ENCODE measurements at places on chromosomes 3 and 15.

GRCh38 chr15:70264014-70264582, 166.4 kb upstream of the TLE3 start:
- peak; percentile 17 for DNase-seq

- DNase-seq, result no peak
Measured at GRCh38 chr3:152426393-152426792, 157.7 kb downstream of the MBNL1 start.

GRCh38 chr15:89799011-89799911, 15.4 kb downstream of the ANPEP start:
- no peak for DNase-seq

- DNase-seq, result no peak
Measured at GRCh38 chr3:156727519-156728205, 53.3 kb downstream of the TIPARP start.

- no peak for DNase-seq
Measured at GRCh38 chr15:99451484-99451883, 114.3 kb upstream of the MEF2A start.

DNA sequence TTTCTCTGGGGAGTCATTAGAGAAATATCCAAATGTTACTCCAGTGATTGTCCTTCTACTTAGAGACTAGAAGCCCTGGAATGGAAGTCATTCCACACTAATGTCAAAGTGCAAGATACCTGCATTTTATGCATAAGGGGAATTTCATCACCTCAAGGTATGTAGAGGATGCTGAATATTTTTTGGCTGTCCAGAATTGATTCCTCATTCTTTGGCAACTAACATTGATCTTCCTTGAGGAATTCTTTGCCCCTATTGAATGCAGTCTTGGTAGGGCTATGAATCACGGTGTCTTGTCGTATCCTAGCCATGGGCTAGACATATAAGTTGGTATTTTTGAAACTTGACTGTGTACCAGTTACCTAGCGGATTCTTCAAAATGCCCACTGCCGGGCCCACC, 271.1 kb downstream of the CNTN3 start:
- DNase-seq, result no peak

- no peak for DNase-seq
Measured at GRCh38 chr3:14487086-14487485, 53.1 kb downstream of the GRIP2 start.

- DNase-seq, result no peak
Measured at GRCh38 chr3:156107504-156107903, 12.9 kb upstream of the KCNAB1 start.

GRCh38 chr3:46537779-46538178, 28.3 kb downstream of the LRRC2 start:
- DNase-seq, result no peak

DNA sequence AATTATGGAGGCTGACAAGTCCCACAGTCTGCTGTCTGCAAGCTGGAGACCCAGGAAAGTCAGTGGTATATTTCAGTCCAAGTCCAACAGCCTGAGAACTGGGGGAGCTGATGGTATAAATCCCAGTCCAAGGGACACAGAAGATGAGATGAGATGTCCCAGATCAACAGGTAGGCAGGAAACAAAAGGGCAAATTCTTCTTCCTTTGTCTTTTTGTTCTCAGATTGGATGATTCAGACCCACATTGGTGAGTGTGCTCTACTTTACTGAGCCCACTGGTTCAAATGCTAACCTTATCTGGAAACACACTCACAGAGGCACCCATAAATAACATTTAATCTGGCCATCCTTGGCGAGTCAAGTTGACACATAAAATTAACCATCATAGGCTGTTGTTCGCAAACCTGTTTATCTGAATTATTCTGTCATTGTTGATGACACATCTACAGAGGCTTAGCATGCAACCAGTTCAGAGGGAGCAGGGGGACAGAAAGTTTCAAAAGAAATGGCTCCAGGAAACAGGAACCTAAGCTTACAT, 62.7 kb upstream of the ITGA11 start:
- no peak for DNase-seq

- DNase-seq, result no peak
Measured at GRCh38 chr3:47849699-47850563, 47.0 kb downstream of the DHX30 start.

DNA sequence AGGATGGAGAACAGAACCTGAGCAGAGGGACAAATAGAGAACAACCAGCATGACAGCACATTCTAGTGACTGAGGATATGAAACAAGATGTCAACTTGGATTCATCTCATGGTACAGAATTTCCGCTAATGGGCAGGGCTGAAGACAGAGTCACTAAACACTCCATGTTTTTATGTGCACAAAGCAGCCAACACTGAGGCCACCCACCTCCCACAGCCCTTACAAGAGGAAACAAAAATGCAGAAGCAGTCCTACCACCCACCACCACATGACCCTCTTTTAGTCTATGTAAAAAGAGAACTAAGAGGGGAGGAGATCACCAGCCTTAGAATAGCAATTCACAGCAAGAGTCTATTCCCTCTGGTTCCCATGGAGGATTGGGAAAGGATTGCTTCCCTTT, 131.4 kb upstream of the UBE2E2 start:
- no peak for DNase-seq

DNA sequence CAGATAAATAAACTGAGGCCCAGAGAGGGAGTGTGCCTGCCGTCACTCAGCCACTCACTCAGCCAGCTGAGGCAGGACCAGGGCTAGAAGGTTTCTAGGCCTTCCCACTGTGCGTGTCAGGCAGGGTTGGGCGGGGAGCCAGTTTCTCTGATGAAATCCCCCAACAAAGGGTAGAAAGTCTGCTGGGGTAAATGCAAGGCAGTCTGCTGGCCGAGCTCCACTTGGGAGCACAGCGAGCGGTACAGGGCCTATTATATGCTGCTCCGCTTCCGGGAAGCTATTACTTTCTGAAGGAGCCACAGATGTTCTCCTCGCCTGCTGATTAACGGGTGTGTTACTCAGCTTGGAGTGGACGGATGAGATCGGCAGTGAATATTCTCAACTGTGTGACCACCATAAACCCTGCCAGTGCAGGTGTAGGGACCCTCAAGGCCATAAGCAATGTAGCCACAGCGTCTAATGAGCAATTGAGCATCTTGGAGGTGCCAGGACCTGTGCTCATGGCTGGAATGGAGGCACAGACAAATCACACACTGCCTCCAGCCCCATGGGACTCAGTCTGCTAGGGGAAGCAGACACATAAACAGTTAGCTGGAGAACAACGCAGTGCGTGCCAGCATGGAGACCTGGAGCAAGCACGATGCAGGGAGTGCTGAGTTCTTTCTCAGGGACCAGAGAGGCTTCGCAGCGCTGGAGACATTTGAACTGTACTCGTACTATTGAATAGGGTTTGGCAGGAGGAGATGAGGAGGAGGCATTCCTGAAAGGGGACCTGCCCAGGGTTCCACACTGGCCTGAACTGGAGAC, 42.1 kb downstream of the CORO2B start:
- DNase-seq, result peak; percentile 56

- DNase-seq, result no peak
Measured at GRCh38 chr15:96553006-96553405, 222.5 kb downstream of the NR2F2 start.

DNA sequence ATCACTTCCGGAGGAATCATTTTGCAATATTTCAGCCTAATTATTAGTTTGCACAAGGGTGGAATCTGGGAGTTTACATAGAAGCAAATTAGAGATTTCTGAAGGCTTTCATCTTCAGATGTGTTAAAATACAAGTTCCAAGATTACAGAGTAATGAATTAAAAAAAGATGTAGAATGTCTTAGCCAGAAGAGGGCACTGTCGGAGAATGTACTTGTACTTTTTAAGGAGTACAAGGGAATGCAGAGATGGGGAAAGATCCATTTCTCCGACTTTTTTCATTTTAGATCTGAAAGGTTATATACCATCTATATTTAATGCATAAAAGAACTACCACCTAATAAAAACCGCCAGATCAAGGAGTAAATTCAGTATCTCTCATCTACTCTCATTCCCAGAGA, 43.1 kb upstream of the WDR5B start:
- DNase-seq, result no peak

GRCh38 chr3:11969986-11970385, 34.2 kb upstream of the SYN2 start:
- no peak for DNase-seq

DNA sequence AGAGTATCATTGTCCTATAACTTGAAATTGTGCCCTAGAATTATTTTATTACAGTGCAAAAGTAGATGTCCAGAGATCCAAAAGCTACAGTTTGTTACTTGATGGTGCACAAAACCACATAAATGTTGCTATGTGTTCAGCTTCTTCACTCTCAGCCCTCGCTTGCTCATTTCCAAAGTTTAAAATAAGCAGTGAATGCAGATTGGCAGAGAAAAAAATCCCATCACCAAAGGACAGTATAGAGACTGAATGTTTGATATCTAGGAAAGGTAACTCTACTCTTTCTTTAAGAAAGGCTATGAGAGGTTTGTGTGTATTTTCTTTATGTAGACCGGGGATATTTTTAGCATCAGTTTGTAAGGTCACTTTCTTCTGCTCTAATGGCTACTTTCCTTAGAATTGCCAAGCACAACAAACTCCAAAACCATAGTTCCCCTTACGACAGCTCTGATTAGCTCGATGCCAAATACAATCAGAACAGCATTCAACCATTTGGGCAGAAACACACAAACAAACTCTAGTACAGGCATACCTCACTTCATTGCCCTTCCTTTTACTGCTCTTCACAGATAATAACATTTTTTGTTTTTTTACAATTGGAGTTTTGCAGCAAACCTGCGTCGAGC, 164.1 kb upstream of the CCDC54 start:
- DNase-seq, result no peak

- no peak for DNase-seq
Measured at GRCh38 chr3:21889166-21889565, 138.2 kb upstream of the ZNF385D start.

- DNase-seq, result no peak
Measured at GRCh38 chr3:180457225-180457624, 144.7 kb upstream of the TTC14 start.

GRCh38 chr3:101779822-101780381, 891 bp downstream of the NXPE3 start:
- no peak for DNase-seq

- no peak for DNase-seq
Measured at GRCh38 chr3:3189102-3189727, 9.7 kb upstream of the CRBN start.

DNA sequence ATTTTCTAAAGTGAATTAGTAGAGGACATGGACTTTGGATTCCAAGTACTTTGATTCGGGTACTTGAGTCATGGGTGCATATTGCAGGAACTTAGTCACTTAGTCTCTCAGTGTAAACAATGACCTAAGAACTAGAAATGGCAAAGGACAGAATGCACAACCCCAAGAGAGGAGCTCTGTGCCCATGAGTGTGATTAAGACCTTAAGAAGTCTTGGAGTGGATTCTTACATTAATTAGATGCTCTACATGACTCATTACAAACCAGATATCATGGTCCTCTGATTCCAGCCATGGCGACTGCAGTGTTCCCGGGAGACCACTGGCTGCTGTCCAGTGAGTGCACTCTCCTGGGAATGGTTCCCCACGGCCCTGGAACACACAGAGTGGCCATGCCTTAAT, 251.5 kb downstream of the GABRG3 start:
- DNase-seq, result no peak

- DNase-seq, result no peak
Measured at GRCh38 chr15:42608752-42609488, 33.5 kb downstream of the STARD9 start.

DNA sequence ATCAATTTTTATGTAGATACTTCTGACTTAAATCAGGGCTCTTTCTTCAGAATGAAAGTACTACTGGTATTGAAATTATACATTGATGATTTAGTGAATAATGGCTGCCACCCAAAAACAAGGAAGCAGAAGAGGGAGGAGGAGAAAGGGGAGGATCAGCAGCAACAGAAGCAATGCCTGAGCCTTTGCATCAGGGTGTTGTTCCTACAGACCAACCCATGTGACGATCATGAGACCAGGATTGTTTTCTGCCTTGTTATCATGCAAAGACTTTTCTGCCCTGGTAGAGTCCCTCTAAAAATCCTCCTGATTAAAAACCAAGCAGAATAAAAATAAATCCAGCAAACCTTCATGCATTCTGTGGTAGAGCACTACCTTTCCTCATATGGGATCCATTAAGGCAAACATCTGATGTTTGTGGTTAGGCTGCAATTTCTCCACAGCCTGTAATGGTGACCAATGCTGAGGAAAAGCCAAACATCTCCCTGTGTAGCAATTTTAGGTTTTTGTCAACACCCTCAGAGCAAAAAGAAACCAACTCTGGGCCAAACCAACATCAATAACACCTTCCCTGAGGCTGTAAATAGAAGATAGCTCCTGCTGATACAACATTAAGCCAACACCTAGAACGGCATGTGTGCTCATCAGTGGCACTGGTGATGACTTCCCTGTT, 191.7 kb downstream of the ATP8B4 start:
- no peak for DNase-seq

- DNase-seq, result peak; percentile 17
Measured at GRCh38 chr15:38563723-38564519, 693 bp downstream of the RASGRP1 start.

- no peak for DNase-seq
Measured at GRCh38 chr15:72783004-72783639, 436 bp downstream of the ADPGK start.

DNA sequence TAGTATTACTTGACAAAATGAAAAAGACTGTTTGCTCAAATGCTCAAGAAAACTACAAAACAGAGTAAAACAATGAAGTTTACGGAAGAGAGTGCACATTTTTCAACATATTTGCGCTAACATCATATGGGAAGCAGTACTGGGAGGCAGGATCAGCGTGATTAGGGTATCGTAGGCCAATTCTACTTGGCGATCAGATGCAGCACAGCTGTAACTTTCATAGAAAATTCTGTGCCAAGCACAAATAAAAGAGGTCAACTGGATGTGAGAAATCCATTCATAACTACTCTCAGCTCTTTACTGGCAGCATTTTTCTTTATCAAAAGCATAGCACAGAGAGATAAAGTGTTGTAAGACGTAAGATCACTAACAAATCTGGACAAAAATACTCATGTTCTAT, 1196.3 kb upstream of the GBE1 start:
- DNase-seq, result no peak

DNA sequence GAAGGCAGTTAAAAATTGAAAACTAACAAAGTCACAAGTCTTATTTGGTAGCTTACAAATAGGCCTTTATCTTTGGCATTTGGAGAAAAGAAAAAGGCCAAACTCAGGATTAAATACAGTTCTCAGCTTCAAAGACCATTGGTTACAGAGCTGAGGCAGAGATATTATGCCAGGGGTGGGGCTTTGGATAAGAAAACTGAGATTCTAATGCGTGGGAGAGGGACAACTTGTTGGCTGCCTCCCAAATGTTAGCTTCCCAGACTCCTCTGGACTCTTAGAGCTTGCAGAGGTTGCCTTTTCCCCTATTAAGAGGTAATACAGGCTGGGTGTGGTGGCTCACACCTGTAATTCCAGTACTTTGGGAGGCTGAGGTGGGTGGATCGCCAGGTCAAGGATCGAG, 231.8 kb downstream of the SQOR start:
- DNase-seq, result no peak

Measured in NCI-H187 (cell line).